CD4-positive, alpha-beta T cell treated with Interleukin-6 for 4 hours (primary cell): ENCODE measurements at places on chromosomes 11 and 22.
A peak's percentile ranks its signal among the peaks of the same experiment; 100 is the strongest.

GRCh38 chr22:38788021-38788816, 5.7 kb downstream of the DNAL4 start:
- DNase-seq, result no peak

DNA sequence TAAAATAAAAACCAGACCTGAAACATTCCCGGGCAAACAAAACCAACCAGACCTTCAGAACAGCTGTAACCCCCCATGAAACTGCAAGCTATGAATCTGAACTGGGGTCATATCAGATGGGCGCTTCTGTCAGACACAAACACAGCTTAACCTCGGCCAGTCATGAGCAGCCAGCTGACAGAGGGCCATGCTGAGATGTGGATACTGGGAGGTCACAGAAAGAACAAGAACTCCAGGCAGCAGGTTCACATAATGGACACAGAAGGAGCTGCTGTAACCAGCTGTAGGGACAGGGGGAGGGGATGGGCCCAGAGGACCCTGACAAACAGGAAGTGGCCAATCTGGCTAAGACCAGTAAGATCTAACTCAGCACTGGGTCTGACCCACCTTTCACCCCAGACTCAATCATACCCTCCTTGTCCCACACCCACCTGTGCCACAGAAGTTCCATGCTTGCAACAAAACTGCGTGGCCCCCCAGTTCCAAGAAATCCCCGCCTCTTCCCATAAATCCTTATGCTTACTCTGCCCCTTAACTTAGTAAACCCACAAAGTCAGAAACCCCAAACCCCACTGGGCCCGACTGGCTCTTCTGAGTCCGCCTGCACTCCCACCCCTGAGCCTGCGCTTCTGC, 4.0 kb downstream of the APOL4 start:
- DNase-seq, result no peak

DNA sequence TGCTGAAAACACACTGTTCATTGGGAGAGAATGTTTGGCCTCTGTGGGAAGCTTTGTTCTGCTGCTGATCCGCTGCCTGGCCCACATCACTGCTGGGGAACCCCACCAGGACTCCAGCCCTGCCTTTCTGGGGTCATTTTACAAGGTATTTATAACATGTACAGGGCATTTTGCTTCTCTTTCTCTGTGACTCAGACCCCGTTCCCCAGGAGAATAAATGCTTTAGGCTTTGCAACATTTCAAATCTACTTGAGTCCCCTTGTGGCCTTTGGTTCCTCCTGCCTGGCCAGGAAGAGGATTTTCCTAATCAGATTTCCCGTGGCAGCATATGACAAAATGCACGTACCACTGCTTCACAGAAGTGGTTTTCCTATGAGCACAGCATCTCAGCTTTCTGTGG, 43.0 kb downstream of the BTG4 start:
- DNase-seq, result no peak

- DNase-seq, result no peak
Measured at GRCh38 chr11:119110439-119110838, 3.3 kb downstream of the C2CD2L start.

- peak; percentile 36 for DNase-seq
Measured at GRCh38 chr11:9664276-9665171, 647 bp downstream of the SWAP70 start.

- no peak for DNase-seq
Measured at GRCh38 chr11:62421996-62422395, 3.2 kb downstream of the SCGB1A1 start.

DNA sequence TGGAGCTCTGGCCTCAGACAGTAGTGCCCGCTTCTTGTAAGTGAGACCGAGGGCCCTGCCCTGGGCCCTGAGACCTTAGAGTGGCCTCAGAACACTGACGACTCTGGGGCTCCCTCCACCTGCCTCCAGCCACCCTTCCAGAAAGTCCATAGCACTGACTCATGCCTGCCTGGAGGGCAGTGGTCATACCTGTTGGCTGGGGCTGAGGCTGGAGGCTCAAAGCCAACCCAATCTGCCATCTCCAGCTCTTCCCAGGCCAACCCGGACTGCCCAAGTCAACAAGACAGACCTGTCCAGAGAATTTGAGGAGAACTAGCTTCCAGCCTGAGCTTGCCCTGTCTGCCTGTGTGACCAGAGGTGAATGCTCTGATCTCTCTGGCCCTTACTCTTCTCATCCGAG, 66.9 kb upstream of the TTLL12 start:
- no peak for DNase-seq

GRCh38 chr11:59141673-59142460, 789 bp upstream of the FAM111A start:
- DNase-seq, result no peak

GRCh38 chr11:28245131-28245530, 136.9 kb downstream of the METTL15 start:
- DNase-seq, result no peak

GRCh38 chr22:45490836-45491235, 11.8 kb upstream of the FBLN1 start:
- DNase-seq, result no peak

GRCh38 chr11:36478700-36479329, 31.3 kb downstream of the TRAF6 start:
- DNase-seq, result peak; percentile 37

DNA sequence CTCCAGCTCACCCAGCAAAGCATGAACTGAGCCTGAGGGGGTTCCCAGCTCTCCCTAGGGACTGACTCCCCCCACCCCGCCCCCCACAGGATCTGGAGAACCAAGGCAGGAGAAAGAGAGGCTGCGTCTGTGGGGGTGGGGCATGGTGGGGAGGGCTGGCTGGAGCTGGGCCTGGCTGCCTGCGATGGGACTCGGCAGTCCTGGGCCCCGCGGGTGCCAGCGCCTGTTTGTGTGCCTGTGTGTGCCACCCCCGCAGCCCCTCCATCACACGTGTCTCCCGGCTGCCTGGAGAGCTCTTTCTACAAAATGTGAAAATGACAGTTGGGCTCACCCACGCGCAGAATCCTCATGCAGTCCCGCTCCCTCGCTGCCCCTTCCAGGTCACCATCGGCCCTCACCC, 46.8 kb downstream of the CACNA1I start:
- DNase-seq, result no peak

DNA sequence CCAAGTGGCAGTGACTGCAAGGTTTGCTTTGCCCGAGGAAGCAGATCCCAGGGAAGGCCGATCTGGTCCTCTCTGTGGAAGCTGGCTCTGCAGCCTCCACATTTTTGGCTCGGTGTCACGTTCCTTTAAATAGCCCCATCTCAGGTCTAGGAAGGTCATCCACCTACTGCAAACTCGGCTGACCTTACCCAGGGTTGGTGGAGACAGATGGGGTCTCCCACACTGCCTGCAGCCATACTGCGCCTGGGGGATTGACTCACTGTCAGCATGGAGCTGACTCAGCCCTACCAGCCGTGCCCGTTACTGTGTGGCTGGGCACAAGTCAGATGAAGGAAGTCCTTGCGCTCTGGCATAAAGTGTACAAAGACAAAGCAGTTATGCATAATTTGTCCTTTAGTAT, 16.9 kb downstream of the CDPF1 start:
- DNase-seq, result no peak

DNA sequence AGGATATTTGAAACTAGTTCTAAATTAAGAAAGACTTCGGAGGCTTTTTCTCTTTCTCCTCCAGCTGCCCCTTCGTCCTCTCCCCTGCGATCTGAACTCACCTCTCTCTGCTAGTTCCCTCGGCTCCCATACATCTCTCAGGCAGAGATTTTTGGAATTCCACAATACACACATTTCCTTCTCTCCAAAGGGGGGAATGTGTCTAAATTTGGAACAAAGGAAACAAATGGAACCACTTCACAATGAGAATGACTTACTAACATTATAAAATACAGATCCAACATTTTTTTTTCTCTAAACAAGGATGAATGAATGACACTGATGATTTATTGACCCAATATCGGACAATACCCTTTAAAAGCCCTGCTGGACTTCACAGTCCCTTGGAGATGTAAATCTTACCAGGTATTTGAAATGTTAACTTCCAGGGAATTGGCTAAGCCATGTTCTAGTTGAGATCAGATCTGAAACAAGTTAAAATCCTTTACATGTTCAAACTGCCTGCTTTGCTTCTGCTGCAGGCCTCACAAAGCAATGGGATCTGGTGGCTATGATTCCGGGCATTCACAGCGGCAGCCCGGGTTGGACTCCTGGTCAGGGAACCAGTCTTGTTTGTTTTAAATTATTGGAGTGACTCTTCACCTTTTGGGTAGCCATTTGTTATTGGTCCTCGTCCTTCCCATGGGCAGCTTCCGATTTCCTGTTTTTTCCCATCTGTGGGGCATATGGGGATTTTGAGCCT, 20.5 kb upstream of the GSTP1 start:
- no peak for DNase-seq

DNA sequence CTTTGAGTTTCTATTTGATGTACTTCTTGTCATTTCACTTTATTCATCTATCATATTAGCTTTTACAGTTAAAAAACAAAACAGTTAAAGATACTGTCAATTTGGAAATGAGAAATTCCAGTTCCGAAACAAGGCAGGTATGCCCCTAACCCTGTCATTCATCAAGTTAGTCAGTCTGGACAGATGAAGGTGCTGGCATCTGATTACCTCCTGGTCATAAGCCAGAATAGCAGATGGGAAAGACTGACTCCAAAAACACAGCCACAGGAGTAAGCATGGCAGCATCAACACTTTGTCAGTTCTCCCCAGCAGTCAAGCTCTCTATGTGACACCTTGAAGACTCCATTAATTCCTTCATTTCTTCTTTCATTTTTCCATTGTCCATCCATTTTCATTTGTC, 4.3 kb downstream of the LRRC51 start:
- no peak for DNase-seq

GRCh38 chr11:31236143-31236542, 133.4 kb downstream of the DCDC1 start:
- DNase-seq, result no peak

DNA sequence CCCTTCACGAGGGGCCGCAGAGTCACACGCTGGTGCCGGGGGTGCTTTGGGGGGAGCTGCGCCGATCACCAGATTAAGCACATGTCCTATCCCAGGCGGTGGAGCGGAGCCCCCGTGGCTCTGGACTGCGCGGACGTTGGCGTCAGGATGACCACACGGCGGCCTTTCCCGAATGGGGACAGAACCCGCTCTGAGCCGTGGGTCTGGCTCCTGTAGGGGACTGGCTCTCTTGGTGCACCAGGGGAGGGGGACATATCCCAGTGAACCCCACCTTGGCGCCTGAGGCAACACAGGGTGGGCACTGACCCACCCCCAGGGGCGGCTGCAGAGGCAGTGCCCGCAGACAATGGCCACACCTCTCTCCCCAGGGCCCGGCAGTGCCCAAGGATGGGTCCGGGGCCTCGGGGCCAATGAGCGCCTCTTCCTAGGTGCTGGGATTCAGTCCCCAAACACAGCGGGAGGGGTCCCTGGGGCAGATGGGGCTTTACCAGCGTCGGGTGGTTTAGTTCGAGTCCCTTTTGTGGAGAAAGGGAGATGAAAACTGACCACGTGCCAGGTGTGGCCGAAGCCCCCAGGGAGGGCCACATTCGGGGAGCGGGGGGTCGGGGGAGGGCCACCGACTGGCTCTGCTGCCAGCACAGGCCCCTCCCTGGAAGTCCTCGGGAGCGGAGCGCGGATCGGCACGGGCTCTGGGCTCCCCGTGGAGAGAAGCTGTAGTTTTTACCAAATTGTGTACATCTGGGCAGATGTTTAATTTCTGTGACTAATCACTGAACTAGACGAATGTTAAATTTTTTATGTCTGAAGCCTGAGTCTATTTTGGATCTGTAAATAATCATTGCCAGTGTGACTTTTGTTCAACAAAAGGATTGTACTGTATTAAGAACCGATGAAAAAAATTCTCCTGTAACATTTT, 58.9 kb downstream of the GRAMD4 start:
- no peak for DNase-seq

- no peak for DNase-seq
Measured at GRCh38 chr11:92917927-92918326, 51.5 kb upstream of the MTNR1B start.

DNA sequence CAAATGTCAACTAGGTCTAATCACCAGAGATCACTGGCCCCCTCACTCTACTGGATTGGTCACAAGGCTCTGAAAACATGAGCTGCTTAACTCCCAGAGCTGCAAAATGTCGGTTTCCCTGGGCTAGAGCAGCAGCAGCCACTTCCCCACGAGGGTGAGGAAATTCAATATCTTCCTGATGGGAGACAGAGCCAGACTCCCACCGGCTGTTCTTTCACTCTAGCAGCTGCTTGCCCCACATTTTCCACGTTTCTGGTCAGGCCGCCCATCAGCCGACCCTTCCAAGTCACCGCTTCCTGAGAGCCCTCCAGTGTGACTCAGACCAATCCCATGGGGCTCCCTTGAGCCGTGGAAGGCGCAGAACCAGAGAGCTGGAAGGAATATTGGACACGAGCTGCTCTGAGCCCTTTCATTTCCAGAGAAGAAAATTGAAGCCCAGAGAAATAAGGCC, 227.0 kb downstream of the ADAMTS15 start:
- no peak for DNase-seq

GRCh38 chr11:43819926-43820325, 60.7 kb upstream of the ALKBH3 start:
- DNase-seq, result no peak

DNA sequence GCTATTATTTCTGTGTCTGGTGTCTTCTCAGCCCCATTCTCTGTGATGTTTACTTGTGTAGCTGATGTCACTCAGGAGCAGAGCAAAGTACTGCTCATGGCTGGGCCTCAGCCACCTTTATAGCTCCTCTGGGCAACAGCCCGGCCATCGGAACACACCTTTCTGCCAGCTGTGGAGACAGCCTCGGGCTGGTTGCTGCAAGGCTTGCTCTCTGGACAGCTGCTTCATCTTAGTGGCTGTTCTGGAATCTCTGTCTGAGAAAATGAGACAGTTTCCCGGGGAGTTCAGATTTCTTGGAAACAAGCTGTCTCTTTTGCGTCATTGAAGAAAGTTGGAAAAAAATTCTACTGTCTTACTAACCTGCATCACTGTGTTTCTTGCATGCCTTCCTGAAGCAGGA, 20.0 kb downstream of the THY1 start:
- no peak for DNase-seq

DNA sequence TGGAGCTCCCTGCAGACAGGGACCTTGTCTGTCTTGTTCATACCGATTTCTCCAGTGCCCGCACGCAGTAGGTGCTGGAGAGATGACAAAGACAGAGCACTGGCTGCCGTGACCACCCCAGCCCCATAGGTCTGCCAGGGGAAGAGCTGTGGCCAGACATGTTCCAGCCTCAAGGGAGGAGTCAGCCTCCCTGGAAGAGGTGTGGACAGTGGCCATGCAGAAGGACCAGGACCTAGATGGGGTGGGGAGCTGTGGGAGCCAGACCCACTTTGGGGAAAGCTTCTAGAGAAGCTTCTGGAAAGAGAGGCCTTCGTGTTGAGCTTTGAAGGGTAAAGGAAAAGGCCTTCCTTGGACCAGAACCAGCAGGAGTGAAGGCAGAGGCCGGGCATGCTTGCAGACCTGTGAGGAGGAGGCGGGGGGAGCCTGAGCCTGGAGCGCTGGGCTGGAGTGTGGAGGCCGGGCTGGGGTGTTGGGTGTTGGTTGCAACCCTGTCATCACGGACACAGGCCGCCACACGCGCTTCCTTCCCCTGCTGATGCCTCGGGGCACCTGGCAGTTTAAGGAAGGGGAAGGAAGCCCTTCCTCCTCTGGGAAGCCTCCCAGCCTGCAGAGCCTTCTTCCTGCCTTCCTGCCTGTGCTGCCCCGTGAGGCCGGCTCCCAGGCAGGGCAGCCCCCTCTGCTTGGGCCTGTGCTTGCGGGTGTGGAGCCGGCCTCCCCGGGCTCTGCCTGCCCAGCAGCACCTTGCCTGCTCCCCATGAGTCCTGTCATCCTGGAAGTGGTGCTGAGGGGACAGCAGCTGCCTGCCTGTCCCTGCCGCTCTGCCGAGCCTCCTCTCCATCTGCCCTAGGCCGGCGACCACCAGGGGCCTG, 12.3 kb downstream of the RELT start:
- DNase-seq, result no peak

GRCh38 chr11:130847517-130847916, 68.8 kb downstream of the SNX19 start:
- DNase-seq, result no peak
